ENCODE measurements at places on chromosomes 5 and 9.

DNA sequence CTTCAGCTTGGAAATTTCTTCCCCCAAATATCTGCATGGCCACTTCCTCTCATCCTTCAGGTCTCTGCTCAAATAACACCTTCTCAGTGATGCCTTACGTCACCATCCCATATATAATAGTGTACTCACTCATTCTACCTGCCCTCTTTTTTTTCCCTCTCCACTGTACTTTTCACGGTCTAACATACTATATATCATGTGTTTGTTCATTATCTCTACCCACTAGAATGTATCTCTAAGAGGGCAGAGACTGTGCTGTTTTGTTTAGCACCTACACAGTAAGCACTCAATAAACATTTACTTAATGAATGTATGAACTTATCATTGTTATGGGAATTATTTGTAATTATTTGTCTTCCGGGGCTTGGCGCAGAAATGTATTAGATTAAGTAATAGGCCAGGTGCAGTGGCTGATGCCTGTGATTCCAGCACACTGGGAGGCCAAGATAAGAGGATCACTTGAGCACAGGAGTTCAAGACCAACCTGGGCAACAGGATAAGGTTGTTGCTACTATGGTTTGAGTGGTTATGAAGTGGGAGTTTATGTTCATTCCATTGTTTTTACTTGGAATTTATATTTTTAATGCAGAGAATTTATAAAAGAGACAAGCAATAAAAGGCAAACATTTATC is 6.0 kb upstream of the IL13 start:
- DNase-seq = no peak

DNA sequence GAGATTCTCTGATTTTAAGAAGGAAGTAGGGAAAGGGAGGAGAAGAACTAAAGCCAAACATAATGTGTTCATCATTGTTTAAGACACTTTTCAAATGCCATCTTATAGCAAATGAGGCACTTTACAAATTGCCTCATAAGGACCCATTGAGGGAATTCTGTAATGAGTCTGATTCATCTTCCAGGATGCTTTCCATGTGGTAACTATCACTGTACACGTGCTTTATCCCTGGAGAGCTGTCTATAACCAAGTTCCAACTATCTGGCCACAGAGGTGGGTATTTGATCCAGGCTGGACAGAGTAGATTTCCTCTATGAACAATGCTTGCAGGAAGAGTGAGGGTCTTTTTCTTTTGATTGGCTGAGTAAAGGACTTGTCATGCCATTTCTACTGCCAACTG is 183.5 kb upstream of the NFIB start:
- DNase-seq = no peak

DNA sequence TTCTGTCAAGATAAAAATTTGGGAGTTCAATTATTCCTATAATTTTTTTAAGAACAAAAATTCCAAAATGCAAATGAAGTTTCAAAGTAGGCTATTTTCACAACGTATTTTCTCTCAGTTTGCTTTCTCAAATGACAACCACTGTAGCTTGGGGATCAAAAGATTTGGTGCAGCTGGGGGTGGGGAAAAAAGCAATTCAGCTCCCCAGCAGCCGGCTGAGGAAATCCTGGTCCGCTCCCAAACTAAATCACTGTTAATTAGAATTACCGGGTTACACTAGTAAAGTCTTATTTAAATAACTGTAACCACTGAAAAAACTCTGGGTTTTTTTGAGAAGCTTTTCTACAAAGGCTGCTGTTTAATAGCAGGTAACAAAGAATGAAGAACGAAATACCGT is 5.7 kb downstream of the NR6A1 start:
- DNase-seq = no peak

DNA sequence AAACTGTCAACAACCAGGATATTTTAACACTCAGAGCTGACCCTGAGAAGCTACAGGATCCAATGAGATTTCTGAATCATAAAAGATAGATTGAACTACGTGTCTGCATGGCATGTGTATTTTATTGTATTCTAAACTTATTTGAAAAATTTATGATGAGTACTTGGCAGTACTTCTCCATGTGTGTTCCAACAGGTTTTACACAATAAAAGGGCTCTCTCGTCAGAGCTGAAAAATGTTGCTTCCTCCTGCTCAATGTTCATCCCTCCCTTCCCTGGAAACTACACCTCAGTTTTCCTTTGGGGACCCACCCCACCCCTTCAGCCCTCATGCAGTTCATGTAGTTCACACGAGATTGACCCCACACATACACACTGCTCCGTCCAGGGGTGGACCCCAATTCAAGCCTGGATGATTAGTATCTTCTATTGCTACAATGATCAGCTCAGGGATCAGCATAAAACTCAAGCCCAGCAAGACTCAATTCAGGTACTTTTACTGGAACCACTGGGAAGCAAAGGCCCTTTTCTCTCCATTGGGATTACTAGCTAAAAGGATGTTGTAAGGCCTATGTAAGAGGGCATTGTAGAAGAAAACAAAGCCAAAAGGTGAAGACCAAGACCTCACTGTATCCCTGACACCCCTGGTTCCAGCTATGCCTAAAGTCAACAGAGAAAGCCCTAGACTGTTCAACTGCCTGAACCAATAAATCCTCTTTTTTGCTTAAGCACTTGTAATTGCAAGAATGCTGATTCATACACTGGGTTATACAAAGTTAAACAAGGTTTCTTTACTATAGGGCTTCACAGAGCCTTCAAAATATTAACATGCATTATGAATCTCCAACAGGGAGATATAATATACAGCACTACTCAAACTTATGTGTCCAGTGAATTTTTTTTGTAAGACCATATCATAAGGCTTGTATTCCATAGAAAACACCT is 112.6 kb downstream of the SAXO1 start:
- no peak for DNase-seq

- no peak for DNase-seq
Observed at GRCh38 chr5:59079622-59080620, 497.0 kb downstream of the RAB3C start.

DNA sequence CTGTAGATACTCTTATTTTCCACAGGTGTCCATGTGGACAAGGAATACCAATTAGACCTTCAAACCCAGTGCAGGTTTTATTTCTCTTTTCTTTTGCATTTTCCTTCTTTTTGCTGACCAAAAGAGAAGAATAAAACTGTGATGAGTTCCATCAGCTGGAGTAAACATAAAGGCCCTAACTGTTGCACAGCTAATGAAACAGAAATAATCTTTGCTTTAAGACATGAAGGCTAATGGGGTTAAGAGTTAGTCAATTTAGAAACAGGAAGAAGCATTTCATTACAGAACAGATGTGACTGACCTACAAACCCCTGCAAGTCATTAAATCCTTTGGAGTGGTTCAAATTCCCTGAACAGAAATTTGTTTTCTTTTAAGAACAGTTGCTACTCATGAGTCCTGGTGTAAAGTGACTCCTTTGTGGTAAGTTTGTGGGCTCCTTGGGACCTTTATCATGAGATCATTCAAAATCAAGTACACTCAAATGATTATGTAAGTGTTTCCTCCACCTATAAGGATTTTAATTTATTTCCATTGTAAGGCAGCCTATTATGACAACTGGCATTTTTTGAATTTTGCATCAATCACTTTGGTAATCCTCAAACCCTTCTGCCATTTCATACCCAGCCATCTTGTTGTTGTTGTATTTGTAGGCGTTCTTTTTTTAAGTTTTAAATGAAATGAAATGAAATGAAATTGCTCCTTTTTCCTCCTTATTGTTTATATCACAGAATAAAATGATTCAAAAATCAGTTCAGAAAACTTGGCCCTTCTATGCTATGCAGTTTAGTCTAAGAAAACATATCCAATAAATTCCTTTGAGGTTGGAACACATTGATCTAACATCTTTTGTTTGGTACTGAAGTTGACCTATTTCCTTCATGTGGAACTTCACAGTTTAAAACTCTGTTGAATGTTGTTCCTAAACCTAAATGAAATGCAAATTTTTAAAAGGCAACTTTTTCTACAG is 1.3 kb downstream of the MINAR2 start:
- DNase-seq = no peak

- no peak for DNase-seq
Observed at GRCh38 chr9:131885144-131885609, 145.3 kb upstream of the RAPGEF1 start.

DNA sequence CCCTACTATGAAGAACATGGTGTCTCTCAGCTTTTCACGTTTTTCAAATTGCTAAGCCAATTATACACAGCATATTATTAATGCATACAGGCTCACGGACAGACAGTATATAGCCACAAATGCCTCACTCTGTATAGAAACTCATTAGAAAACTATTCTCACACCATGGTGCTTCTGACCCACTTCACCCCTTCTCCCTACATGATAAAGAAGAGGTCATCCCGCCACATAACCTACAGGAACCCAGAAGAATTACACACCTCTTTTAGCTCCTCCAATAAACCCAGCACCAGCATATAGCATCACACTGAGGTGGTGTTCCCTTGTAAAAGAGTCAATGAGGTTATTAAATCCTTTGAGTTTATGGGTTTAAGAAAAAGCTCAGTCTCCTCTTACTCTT is 5.6 kb downstream of the TLE1 start:
- no peak for DNase-seq

DNA sequence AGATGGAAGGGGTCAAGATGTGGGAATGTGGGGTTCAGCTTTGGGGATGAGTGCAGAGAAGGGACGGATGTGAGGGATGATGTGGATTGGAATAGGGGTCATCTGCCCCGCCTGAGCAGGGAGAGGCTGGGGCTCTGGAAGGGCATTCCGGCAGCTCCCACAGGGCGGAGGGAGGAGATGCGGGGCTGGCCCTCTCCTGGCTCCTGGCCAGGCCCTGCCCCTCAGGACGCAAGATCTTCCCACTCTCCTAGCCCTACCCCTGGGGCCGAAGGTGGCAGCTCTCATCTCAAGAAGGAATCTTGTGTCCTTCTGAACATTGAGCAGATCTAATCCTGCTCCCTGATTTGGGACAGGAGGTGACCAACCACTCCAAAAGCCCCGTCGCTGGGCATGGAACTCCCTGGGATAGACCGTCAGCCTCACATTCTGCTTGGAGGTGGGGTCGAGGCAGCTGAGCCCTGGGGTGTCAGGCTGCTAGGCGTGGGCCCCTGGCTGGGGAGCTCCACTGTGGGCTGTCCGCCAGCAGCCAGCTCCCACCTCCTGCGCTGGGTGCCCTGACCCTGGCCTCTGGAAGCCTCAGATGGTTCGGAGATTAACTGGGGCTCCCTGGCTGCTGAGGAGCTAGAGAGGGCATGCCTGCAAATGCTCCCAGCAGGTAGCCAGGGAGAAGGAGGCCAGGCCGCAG is 125.2 kb downstream of the ZNF354C start:
- DNase-seq = no peak

DNA sequence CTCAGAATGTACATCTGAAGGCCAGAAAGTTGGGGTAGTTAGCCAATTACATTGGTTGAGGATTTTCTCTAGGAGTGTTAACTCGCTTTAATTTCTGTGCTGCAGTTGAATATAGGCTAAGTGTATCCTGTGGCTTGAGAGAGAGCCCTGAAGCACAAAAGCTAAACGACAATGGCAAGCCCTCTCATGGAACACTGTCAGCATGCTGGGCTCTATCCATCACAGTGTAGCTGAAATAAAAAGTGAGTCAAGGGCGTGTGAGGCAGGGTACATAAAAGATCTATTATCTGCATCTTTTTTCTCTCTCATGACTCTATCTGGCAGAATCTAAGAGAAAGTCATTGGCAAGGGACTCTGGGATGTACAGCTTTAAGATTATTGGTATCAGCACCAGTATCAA is 254.2 kb upstream of the GRIA1 start:
- DNase-seq = no peak

- DNase-seq = no peak
Observed at GRCh38 chr5:178476531-178476930, 113.7 kb downstream of the COL23A1 start.

DNA sequence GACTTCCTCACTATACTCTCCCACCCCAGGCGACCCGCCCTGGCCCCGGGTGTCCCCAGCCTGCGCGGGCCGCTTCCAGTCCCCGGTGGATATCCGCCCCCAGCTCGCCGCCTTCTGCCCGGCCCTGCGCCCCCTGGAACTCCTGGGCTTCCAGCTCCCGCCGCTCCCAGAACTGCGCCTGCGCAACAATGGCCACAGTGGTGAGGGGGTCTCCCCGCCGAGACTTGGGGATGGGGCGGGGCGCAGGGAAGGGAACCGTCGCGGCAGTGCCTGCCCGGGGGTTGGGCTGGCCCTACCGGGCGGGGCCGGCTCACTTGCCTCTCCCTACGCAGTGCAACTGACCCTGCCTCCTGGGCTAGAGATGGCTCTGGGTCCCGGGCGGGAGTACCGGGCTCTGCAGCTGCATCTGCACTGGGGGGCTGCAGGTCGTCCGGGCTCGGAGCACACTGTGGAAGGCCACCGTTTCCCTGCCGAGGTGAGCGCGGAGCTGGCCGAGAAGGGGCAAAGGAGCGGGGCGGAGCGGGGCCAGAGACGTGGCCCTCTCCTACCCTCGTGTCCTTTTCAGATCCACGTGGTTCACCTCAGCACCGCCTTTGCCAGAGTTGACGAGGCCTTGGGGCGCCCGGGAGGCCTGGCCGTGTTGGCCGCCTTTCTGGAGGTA is 2.1 kb downstream of the CA9 start:
- DNase-seq = no peak

DNA sequence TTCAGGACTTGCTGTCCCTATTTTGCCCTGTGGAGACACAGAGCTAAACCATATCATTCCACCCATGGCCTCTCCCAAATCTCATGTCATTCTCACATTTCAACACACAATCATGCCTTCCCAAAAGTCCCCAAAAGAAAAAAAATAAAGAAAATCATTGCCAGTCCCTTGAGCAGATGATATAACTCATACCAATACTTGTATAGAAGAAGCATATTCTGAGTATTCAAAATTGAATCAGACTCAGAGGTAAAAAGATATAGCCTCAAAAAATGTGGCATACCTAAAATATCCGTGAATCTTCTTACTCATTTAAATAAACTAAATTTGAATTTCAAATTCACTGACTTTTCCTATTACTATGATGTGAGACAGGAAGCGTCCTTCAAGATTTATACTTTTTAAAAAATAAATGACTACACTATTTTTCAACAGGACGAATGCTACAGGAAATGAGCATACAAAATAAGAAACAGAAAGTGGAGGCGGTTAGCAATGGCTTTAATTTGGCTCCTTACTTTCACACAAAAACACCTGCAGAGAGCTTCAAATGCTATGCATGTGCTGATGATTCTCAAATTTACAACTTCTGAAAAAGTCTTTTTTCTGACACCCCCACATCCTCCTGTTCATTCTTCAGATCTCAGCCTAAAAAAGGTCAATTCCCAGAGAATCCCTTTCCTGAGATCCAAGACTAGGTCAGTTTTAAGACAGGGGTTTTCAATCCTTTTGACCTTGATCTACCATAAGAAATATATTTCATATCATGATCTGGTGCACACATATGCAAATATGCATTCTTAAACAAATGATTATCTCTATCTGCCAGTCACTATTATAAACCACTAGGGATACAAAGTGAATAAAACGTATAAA is 39.6 kb upstream of the DMXL1 start:
- DNase-seq = no peak

DNA sequence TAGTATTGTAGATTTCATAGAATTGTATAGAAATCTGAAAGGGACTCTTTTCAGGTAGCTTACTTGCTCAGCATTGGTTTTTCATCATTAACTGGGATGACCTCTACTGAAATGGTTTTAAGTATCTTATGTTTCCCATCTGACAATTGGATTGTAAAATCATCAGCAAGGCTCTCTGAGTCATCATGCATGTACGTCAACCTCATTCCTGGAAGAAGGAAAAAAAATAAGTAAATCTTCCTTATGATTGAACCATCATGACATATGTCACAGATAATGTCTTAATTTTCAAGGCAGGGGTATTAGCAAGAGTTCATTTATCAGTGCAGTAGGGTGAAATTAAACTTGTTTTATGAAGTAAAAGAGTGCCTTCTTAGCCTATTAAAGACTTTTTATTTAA is 74.9 kb upstream of the CER1 start:
- DNase-seq = no peak
